ENCODE measurements at places on chromosomes 12 and 14.

- DNase-seq, result no peak
Observed at GRCh38 chr14:61113561-61114225, 132.6 kb downstream of the SLC38A6 start.

DNA sequence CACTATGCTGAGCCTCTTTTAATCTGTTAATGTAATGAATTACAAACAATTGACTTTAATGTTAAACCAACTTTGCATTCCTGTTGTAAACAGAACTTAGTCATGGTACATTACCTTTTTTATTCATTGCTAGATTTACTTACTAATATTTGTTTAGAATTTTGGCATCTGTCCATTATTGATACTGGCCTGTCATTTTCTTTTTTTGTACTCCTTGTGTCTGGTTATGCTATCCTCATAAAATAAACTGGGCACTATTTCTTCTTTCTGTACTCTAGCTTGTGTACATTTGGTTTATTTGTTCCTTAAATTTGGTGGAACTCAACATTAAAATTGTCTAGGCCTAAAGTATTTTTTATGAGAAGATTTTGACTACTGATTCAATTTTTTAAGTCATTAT, 32.1 kb downstream of the SPATA7 start:
- DNase-seq, result no peak

DNA sequence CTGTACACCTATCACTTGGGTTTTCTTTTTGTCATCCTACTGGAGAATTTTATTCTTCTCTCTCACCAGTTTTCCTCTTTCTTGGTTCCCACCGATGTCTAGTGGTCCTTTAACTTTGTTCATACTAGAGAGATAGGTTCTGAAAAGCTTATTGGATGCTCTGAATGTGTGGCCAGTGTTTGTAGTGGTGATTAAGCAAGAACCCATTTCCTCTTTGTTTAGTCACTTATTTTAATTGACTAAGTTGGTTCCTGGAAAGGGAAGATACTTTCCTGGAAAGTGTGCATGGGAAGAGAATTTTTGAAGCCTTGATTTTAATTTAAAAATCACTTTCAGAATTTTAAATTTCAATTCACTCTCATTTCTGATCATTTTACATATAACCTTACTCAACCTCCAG, 127.2 kb downstream of the OTOGL start:
- DNase-seq, result no peak

GRCh38 chr12:21451529-21451928, 14.1 kb downstream of the PYROXD1 start:
- DNase-seq, result no peak

- DNase-seq, result no peak
Observed at GRCh38 chr12:93440043-93440835, 1.5 kb downstream of the UBE2N start.
